ENCODE measurements at places on chromosomes 2 and 18. TPM values are rescaled to one million over a fixed set of nuclear protein-coding genes. Genes with fewer than 3 reads are reported as not detected.

REG3G gene
- not detected for total RNA-seq

MRPL33 gene
- total RNA-seq, result 60.1 TPM

- DNase-seq, result no peak
Observed at GRCh38 chr2:78154586-78154985, 632.4 kb upstream of the LRRTM4 start.

DNA sequence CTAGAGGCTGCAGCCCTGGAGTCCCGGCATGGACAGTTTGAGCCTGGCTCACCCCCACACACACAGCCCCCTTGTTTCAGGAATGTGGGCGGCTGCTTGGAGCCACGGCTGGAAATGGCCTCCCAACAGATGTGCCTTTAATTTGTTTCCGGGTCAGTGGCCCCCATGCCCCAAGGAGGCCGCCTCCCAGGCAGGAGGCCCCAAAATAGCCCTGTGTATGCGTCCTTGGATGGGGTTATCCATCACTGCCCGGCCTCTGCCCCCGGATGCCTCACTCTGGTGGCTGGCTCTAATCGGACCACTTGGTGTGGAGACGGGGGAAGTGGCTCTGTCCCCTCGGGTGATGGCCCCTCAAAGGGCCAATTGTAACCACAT is 151.9 kb upstream of the MYCN start:
- no peak for DNase-seq

DNA sequence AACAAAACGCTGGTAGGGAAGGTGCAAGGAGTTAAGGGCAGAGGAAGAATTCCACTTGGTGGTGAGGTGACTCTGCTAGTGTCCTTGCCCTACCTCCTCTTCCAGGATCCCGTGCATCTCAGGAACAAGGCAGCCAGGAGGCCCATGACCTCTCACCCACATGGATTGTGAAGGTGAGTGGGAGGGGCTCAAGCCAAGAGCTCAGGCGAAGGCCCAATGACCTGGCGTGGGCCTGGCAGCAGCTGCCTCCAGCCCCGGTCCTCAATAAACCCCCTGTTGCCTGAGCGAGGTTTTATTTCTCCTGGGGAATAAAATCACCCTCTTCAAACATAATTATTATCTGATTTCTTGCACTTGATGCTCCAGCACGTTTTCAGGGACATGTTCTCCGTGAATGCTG is 28.2 kb downstream of the LAMA1 start:
- no peak for DNase-seq

- DNase-seq, result no peak
Observed at GRCh38 chr18:415617-416612, 84.6 kb downstream of the COLEC12 start.
